Fibroblast of lung (primary cell): ENCODE measurements at places on chromosomes 13 and 19. TPM values are rescaled to one million over a fixed set of nuclear protein-coding genes. Genes with fewer than 3 reads are reported as not detected.

GRCh38 chr13:98959291-98959690, 18.6 kb downstream of the DOCK9 start:
- no peak for DNase-seq

The KASH5 gene
- total RNA-seq = not detected in 2 replicates

The FFAR2 gene
- total RNA-seq = not detected in 2 replicates

The S1PR5 gene
- total RNA-seq = under 0.01 TPM in 1 of 2 replicates, not detected in the other

The RTBDN gene
- total RNA-seq = not detected in 2 replicates

DNA sequence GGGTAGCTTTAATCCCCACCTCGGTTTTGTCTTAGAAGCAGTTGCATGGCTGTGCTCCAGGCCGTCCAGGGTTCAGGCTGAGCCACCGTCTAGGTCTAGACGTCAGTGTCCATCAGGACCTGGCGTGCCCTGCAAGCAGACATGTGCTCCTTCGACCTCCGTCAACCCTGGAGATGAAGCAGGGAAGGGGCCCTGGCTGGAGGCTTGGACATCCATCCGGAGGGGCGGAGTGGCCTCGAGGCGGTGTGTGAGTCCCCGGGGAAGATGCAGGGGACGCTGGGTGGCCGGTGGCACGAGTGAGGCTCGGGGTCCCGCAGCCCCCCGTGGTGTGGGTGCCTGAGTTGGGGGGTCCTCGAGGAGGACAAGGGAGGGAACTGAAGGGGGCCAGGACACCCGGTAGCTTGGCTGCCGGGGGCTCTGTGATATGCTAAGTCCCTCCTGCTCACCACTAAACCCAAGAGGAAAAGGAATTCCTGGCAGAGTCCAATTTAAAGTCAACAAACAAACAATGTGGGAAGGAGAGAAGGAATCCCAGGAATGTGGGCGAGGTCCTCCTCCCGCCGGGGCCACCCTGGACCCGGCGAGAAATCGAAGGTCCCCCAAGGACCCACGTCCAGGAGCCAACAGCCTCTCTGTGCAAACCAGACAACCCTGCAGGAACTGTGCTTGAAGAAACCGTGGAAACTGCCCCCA, 14.9 kb upstream of the PTBP1 start:
- DNase-seq = peak; percentile 33

DNA sequence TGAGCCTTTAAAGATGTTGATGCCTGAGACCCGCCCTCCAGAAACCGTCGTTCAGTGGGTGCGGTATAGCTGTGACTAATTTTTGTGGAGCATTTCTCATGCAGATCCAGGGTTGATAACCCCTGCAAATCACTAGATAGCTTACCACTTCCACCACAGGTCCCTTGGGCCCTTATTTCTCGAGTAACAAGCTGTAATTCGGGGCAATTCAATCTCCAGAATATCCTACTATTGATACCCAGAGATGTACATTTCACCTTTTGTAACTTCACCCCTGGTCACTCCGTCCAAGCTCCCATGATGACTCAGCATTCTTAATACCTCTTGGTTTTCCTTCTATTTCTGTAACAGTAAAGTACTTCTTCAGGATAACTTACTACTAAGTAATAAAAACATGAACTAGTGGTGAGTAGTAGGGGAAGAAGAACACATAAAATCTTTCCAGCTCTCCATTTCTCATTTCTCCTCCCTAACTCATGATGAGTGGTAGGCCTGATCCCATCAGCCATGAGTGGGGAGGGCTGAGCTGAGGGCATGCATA, 71.9 kb upstream of the UBL3 start:
- DNase-seq = peak; percentile 66

The NPHS1 gene
- not detected in 2 replicates for total RNA-seq

The OR10H1 gene
- total RNA-seq = not detected in 2 replicates

The ZNF507 gene
- 11.3 and 12.1 TPM in 2 replicates for total RNA-seq

The INSL3 gene
- total RNA-seq = not detected in 2 replicates

GRCh38 chr13:110262508-110263291, 44.3 kb downstream of the COL4A1 start:
- DNase-seq = no peak

GRCh38 chr13:33230178-33230881, 55.2 kb downstream of the STARD13 start:
- DNase-seq = peak; percentile 71

DNA sequence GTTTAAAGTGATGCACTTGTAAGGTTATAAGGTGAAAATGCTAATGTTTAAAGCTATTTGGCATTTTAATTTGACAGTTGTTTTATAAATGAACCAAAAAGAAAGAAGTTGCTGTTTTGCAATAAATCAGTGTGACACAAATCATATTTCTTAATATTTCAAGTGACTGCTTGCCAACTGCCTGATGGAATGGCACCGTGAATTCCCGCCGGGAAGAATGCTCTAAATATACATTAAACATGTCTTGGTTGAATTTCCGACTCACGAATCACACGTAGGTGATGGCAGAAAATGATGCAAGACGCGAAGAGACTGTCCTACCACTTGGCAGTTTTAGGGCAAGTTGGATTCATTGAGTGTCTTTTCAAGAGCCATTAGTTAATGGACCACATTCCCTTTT, 3.1 kb upstream of the GJB2 start:
- no peak for DNase-seq

GRCh38 chr19:10828981-10829821, 6.8 kb downstream of the TMED1 start:
- DNase-seq = no peak

The PRR36 gene
- under 0.01 TPM in 1 of 2 replicates, not detected in the other for total RNA-seq

DNA sequence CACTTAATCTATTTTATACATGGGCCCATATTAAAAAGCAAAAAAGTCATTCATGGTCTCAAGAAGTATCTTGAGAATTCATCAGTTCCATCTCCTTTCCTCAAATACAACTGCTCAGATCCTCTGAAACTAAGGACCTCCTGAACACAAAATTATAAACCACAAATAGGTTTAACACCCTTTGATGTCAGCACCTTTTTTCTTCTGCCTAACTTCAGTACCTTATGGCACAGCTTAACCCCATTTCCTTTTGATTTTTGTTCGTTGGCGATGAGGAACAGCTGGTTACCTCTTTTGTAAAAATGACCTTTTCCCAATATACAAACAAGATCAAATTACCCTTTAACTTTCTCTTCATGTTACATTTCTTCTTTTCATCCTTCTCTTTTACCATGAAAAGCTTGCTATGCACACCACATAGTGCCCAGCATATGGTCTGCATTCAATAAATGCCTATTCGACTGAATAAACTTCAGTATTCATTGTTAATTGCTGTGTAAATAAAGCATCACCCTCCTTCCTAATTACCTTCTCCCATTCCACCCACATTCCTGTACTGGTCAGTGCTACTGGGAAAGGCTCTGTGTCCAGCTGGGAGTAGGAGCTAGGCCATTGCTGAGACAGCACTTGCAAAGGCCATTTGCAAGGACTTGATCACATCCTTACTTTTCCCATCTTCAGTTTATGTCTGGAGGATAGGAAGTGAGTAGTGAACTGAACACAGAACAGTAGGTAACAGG, 317.9 kb downstream of the SHISA2 start:
- DNase-seq = peak; percentile 36

DNA sequence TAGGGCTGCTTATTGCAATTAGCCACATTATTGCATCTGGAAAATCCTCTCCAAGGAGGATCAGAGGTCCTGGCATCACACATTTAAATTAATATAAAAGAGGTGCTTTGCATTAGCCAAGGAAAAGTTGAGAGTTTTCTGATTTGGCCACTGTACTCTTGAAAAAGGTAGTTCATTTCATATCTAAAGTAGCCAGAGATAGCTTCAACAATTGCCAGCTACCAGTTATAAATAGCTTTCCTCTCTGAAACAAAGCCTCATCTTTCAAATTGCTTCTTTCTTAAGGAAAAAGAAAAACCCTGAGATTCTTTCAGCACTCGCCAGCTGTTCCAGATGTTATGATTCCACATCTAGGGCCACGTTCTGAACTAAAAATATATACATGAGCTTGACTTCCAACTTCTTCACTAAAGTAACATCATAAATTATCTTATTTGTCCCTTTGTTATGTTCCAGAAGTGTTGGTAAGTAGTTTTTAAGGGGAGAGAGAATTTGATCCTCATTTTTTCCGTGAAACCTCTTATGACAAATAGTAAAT, 69.6 kb downstream of the ERCC5 start:
- no peak for DNase-seq

DNA sequence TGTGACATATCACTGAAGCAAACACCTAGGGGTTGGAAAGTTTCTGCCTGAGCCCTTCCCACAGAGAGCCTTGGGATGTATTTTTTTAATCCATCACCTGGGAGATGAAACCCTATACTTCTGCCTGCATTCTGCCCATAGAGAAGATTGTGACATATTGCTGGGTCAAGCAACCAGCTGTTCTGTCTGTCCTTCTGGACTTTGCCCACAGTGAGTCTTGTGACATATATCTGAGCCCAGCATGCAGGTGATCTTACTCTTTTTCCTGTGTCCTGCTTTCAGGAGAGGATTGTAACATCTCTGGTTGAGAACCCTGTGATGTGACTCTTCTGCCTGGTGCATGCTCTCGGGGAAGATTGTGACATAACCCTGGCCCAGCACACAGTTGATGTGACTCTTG, 24.9 kb upstream of the ZNF681 start:
- no peak for DNase-seq

DNA sequence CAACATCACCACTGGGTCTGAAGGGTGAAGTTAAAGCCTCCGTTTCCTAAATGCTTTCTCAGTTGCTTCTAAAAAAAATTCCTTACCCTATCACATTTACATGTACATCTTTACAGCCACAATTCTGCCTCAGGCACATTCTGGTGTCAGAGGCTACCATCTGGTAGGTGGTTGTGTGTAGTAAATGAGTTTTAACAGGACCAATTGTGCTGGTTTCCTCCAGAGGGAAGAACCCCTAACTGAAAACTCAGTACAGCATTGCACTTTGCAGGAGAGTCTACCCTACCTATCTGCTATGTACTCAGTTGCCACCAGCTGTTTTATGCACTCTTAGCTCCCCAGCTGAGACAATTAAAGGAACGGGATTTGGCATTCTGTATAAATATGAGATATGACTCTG, 1576.5 kb downstream of the PCDH9 start:
- DNase-seq = no peak

The KLK15 gene
- not detected in 2 replicates for total RNA-seq

- no peak for DNase-seq
Measured at GRCh38 chr19:926589-927350, 935 bp downstream of the ARID3A start.

- DNase-seq = no peak
Measured at GRCh38 chr19:3898426-3898825, 17.9 kb downstream of the ATCAY start.

- peak; percentile 14 for DNase-seq
Measured at GRCh38 chr19:23817519-23817918, 58.8 kb upstream of the ZNF681 start.

DNA sequence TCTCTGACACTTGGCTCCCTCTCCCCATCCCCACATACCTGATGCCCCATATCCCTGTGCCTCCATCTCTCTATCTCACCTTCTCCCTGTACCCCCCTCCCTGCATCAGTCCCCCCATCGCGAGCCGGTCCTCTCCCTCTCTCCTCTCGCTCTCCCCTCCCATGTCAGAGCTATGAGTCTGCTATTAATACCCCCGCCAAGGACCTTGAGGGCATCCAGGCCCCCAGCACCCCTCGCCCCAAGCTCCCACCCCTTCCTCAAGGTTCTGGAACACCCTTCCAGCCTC, 1.6 kb downstream of the GRIN2D start:
- no peak for DNase-seq

GRCh38 chr19:22286151-22286810, at the start of gene ZNF729:
ZNF729 (plus strand) TSS chr19:22286441; CDS start chr19:22286526, 85 bp downstream.
- no peak for DNase-seq

The C1QTNF9 gene
- under 0.01 TPM in 1 of 2 replicates, not detected in the other for total RNA-seq

GRCh38 chr19:34503531-34504272, 22.1 kb downstream of the WTIP start:
- no peak for DNase-seq

- peak; percentile 25 for DNase-seq
Measured at GRCh38 chr13:47044842-47045241, 148.0 kb upstream of the HTR2A start.

The CACNG8 gene
- total RNA-seq = under 0.01 TPM in 1 of 2 replicates, not detected in the other

DNA sequence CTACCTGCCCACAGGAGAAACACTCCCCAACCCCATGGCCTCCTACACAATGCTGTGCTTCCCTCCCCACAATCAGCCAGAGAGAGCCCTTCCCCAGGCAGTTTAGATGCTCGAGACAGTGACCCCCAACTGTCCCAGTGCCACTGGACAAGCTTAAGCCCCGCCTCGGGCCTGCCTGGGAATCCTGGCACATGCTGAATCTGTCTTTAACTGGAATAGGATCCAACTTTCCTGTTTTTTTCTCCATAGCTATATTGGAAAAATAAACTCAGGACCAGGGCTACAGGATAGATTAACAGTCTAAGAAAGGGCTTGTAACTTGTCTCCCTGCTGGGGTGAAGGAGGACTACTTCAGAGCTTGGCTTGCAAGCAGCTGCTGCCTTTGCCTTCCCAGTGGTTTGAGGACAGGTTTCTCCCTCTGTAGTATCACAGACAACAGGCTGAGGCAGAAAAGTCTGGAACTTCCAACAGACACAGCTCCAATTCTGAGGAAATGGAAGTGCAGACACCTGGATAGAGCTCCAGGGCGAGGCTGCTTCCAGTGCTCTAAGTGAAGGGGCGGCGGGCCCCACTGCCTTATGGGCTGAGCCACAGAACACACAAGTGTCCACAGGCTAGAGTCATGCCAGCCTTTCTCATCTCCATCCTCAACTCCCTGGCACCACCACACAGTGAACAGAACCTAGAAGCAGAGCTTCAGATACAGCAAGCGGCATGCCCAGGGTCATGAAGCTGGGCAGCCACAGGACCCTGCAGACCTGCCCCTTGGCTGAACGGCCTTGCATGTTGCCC, 228.3 kb downstream of the TUBA3C start:
- DNase-seq = no peak

DNA sequence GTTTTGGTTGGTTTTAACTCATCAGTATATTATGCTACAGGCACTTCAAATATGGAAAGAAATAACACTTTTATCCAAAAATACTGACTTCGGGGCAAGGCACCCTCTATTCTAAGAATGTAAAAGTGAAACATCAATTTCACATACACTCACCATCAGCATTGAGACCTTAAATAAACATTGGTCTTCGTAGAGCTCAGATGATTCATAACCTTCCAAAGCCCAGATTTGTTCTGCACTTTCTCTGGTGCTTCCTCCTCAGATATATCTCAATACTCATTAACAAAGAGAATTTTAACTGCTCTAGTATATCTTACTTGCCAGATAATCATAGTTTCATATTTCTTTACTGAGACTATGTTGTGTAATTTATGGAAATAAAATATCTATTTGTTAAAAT, 794.3 kb downstream of the LIG4 start:
- DNase-seq = peak; percentile 49
